Cerebellar nuclear complex (tissue), 1 donor: ENCODE measurements at places on chromosomes 3 and 15.

- no peak for DNase-seq
These were observed 31.2 kb downstream of the CHDH start for GRCh38 chr3:53815067-53815466.

- DNase-seq = no peak
These were observed 61.0 kb downstream of the RHCG start for GRCh38 chr15:89435362-89435761.

DNA sequence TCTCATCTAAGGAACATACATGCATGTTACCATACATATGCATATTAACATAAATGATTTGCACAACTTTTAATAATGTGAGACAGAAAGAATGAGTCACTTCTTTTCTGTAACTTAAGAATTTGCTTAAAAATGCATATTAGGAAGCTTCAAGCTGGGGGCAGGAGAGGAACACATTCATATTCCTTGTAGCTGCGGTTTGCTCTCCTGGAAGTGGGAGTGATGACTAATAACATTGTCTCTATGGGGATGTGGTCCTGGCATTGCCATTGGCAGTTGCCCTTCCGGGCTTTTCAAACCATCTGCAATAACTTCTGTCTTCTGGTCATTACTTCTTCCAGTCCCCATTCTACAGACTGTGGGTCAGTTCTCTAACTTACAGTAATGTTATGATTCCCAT lies 15.6 kb downstream of the CHST2 start:
- no peak for DNase-seq

- no peak for DNase-seq
These were observed 3.2 kb upstream of the NR2E3 start for GRCh38 chr15:71807125-71807629.

DNA sequence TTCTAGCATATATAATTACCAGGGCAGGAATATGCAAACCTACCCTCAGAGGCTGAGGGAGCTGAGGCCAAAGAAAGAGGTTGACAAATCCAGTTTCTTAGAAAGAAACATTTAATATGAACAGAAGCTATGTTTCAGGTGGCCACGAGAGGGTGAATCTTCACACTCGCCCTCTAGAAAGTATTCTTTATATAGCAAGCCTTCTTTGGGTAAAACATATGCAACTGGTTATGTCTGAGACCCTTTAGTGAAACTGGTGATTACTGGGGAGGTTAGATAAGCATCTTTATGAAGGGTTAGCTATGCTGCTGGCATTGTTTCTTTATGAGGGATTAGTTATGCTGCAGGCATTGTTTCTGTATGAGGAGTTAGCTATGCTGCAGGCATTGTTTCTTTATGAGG lies 50.7 kb upstream of the GOLGA6L2 start:
- DNase-seq = no peak

DNA sequence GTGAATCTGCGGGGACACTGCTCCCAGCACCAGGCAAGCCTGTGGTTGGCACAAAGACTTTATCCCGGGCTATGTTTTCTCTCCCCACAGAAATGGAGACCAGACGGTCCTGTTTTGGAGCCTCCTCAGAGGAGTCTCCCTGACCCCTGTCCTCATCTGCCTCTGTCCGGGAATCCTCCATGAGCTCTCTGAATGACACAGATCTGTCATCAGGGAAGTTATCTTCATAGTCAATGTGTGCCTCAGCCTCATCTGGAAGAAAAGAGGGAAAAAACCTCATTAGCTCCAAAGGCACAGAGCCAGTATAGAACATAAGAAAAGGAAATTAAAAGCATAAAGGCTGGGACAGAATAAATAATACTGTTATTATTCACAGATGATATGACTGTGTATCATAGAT lies 40.0 kb downstream of the CRTAP start:
- DNase-seq = no peak

DNA sequence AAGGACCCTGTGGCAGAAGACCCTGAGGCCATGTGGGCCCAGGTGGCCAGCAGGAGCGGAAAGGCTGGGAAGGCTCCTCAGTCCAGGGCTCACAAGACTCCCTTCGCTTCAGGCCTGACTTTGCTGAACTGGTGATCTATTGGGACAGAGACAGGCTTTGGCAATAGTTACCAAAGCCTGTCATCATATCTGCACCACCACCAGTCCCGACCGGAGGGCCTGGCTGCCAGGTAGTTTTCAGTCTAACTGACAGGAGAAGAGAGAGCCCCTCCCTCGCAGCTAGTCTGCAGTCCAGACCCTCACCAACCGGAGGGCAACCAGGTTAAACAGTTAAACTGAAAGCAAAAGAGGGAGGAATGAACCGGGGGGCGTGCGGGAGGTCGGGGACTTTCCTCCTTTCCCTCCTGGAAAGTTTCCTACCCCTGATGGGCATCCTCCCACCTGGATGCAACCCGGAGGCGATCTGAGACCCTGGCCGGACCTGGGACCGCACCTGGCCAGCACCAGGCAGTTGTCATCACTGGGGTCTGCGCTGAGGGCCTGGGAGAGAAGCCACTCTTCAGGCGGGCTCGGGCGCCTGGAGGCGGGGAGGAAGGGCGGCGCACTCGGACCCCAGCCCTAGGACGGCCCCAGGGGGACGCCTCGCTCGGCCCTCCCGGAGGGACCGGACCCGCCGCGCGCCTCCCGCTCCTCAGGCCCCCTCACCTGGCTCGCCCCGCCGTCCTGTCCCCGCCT lies 435 bp downstream of the RAB27A start:
- DNase-seq = no peak

GRCh38 chr3:180409170-180409569 lies 192.8 kb upstream of the TTC14 start:
- DNase-seq = no peak

DNA sequence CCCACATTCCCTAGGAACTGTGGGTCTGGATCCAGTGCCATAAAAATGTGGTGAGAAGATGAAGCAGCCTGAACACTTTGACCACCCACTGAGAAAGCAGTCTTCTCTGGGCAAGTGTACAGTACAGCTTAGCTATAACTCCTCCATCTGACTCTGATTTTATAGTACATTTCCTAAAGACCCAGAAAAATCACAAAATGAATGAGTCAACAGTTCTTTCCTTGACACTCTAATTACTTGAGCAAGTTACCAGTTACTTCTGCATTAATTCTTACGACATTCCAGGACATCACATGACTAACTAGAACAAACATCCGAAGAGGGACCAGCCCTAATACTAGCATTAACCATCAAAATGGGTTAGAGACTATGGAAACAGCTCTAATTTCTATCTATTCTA lies 148.1 kb upstream of the PEX5L start:
- DNase-seq = no peak

DNA sequence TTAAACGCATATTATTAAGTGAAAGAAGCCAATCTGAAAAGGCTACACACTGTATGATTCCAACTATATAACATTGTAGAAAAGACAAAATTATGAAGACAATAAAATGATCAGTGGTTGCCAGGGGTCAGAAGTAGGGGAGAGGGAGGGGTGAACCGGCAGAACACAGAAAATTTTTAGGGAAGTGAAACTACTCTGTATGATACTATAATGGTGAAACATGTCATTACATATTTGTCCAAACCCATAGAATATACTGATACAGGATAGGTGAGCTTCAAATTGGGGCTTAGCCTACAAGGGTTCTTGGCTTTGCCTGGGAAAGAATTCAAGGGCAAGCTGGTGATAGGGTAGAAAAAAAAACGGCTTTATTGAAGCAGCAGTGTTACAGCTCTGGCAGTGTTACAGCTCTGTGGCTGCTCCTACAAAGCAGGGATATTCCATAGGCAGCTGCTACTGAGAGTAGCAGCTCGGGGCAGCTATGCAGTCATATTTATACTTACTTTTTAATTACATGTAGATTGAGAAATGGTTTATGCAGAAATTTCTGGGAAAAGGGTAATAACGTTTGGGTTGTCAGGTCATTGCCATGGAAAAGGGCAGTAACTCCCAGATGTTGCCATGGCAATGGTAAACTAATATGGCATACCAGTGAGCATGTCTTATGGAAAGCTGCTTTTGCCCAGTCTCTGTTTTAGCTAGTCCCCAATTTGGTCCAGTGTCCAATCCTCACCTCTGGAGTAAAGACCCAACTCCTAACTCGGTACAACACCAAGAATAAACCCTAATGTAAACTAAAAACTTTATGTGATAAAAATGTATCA lies 125.1 kb upstream of the SLC25A36 start:
- DNase-seq = no peak

GRCh38 chr3:57484563-57484962 lies 59.6 kb downstream of the DNAH12 start:
- DNase-seq = no peak
